ENCODE measurements at places on chromosomes 3 and 15.

GRCh38 chr3:124780761-124781475, 50.7 kb downstream of the UMPS start:
- DNase-seq = no peak

- DNase-seq = no peak
These were observed 891 bp upstream of the DMXL2 start for GRCh38 chr15:51623386-51623938.

DNA sequence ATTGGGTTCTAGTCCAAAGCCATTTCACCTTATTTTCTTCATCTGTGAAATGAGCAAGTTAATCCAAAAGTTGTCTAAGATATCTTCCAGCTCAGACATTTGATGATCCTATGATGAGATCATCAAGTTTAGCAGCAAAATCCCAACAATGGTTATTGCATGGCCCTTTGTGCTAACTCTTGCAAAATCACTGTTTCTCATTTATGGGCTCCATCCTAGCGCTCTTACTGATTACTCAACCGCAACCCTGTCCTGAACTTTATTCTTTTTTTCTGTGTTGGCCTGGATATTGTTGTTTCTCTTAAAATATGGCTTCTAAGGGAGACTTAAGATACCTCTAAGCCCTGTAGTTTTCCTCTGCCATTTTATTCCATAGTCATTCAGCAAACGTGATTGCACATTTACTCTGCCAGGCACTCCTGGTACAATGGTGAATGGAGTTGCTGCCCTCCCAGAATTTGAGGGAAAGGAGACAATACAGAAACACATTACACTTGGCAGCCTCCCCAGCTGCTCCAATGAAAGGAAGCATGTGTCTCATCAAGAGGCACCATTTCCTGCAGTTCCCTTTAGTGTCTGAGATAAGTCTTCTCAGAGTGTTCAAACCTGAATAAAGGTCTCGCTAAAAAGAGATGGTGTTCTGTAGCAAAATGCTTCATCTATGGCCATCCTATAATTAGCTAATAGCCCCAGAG, 4.4 kb downstream of the GXYLT2 start:
- no peak for DNase-seq

DNA sequence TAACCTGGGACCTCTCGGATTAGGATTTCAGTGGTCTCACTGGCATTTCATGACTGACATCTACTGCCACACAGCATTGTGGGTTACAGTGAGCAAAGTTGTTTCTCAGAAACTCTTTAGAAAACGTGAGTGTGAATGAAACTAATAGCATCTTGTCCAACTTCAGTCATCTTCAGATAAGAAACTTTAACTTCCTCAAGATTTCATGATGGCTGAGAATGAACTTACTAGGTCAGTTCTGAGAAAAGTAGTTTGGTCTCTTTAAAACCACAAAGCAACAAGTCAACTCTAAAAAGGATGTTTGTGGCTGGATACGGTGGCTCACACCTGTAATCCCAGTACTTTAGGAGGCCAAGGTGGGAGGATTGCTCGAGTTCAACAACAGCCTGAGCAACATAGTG, 14.2 kb upstream of the HOMER2 start:
- peak; percentile 80 for DNase-seq

DNA sequence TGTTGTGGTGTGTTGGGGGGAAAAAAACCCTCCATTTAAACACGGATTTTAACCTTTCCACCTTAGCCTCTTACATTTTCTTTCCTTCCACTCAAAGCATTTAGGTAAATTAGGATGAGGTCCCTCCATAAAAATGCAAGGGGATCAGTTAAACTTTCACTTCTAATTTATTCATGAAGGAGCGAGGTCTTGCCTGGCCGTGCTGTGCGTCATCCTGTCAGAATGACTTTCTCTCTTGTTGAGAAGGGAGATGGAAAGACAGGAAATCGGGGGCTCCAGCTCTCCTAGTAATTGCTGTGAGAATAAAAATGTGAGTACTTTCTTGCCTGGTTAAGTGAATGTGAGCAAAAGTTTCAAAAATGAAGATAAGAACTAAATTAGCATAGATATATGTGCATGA, 962.3 kb upstream of the NR2F2 start:
- DNase-seq = no peak

GRCh38 chr3:48662753-48663488, at the start of gene CELSR3:
Gene CELSR3 (minus strand): TSS chr3:48662886. CDS start chr3:48662634, 252 bp downstream.
- peak; percentile 90 for DNase-seq

DNA sequence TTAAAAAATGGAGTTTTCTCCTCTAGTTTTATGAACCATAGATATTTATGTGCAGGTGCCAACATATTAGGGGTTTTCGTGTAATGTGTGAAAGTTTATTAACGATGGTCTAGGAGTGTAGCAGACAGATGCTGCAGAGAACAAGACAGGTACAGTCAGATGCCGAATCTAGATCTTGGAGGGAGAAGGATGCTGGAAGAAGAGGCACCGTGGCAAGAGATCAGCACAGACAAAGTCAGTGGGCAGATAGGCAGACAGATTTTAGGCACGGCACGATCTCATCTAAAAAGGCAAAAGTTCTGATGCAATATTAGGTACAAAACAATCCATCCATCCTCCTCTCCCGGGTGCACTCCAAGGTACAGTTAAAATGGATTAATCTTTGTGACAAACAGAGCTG, 161.6 kb downstream of the TIGIT start:
- no peak for DNase-seq

GRCh38 chr3:122168044-122168443, 15.4 kb upstream of the CASR start:
- DNase-seq = no peak

DNA sequence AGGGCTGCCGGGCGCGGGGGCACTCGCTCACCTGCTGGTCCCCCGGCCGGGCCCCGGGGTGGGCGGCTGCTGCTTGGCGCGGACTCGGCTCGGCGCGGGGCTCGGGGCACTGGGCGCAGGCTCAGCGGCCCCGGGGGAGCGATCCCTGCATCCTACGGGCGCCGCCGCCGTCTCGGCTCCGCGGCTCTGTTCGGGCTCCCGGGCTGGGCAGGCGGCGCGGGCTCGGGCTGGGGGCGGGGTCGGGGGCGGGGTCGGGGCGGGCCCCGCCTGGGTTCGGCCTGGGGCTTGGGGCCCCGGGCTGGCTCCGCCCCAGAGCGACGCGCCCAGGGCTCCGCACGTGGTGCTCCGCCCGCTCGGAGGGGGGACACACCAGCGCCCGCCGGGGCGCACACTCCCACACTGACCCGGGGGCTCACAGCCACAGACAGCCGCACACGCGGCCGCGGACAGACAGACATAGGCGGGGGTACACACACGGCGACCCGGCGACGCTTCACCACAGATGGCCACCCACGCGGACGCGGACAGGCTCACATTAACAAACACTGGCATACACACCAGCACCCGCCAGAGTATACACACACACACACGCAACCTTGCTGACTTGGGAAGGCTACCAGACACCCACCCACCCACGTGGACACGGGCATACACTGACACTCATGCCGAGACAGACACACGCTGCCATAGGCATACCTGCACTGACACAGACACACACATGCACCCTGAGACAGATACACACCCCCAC, at the start of gene SCN5A:
Gene SCN5A (minus strand): TSS at position 188 of the 748 bp plus-strand sequence. CDS start 16,380 bp downstream, outside the sequence.
- DNase-seq = peak; percentile 56

- DNase-seq = no peak
These were observed 201.7 kb upstream of the SLC2A2 start for GRCh38 chr3:171228240-171228639.

- peak; percentile 60 for DNase-seq
These were observed 181.9 kb upstream of the KBTBD8 start for GRCh38 chr3:66816090-66816761.

- DNase-seq = no peak
These were observed 243.7 kb downstream of the UACA start for GRCh38 chr15:70519616-70520015.

DNA sequence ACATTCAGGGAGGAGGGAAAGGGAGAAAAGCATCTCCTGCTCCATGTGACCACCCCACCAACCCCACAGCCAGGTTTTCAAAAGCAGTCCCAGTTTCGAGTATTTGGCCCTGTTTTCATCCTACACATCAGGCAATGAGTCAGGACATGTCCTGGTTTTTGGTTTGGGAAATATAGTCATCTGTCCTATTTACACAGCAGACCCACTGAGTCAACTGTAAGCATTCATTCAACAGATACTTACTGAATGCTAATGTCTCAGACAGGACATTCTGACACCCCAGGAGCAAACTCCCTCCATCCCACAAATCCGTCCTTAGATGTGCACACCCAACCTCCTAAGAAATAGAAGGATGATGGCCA, 32.9 kb downstream of the IGDCC3 start:
- DNase-seq = no peak

- no peak for DNase-seq
These were observed 394.1 kb upstream of the NECTIN3 start for GRCh38 chr3:110677506-110677905.

GRCh38 chr3:147311716-147312115, 94.6 kb downstream of the ZIC4 start:
- no peak for DNase-seq

DNA sequence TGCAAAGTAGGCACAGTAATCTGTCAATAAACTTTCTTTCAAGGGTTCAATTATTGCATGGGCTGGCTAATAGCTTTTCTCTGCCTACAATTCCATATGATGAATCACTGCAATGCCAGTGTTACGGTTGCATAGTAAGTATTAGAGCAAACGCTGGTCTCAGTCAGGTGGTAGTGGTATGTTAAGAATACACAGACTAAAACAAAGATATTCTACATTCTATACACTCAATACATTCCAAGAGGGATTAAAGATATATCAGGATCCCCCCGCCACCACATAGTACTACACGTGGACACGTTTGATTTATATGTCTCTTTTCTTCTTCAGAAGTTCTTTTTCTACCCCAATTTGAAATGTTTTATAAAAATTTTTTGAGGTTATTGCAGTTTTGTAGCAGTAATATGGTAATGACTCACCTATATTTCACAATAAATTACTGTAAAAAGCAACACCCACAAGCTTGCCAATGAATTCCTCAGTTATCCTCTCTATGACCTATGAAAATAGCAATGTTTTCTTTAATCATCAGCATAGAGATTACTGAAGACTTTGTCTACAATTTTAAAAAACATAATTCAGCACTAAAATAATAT, 68.2 kb downstream of the CD200R1L start:
- DNase-seq = no peak

GRCh38 chr15:29233566-29233965, 36.1 kb downstream of the NSMCE3 start:
- DNase-seq = no peak

DNA sequence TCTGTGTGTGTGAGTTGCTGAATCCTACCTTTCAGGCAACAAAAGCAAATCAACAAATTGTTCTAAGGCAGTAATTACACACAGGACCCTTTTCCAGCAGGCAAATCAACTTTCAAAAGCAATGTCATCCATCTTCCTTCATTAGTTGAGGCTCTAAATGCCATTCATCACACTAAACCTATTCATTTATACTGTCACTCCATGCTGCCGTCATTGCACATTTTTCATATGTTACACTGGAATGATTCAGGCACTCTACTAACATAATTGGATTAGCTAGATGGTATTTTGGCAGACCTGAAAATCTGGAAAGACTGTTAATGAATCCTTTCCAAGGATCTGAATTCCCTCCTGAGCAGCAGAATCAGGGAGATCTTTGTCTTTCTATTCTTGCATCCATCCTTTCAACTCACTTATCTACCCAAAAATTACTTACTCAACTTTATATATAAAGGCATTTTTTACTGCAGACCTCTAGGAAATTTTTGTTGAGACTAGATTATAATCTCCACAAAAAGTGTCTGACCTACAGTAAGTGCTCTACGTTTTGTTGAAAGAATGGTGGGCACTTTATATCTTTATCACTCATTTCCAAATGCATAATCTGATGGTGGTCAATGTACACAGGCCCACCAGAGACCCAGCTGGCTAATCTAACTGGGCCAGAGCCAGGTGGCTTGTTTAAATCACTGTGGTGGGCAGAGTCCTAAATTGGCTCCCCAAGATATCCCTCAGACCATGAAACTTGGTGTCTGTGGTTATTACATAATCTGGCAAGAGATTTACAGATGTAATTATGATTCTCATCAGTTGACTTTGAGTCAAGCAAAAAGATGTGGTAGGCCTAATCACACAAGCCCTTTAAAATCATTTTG, 25.0 kb downstream of the MIX23 start:
- no peak for DNase-seq

GRCh38 chr15:100821327-100821726, 58.3 kb upstream of the ALDH1A3 start:
- peak; percentile 34 for DNase-seq

GRCh38 chr3:44761101-44761423, 357 bp downstream of the KIAA1143 start:
- no peak for DNase-seq

DNA sequence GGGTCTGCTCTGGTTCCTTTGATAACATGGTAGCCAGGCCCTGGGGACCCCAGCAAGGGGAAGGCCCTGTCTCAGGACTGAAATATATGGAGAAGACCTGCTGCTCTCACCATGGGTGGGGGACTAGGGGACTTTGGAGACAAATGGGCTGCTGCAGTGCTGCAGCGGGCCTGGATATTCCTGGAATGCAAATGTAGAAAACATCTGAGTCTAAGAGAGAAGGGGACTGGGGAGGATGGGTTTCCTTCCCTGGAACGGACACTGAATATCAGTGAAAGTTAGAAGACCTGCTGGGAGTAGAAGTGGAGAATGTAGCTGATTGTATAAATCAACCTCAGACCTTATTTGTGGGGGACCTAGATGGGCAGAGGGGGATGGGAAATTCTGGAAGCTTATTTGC, 3.1 kb upstream of the HCN4 start:
- no peak for DNase-seq

GRCh38 chr15:60960517-60960916, 268.6 kb downstream of the RORA start:
- no peak for DNase-seq

GRCh38 chr3:126715432-126715831, 11.4 kb downstream of the CHCHD6 start:
- DNase-seq = no peak

DNA sequence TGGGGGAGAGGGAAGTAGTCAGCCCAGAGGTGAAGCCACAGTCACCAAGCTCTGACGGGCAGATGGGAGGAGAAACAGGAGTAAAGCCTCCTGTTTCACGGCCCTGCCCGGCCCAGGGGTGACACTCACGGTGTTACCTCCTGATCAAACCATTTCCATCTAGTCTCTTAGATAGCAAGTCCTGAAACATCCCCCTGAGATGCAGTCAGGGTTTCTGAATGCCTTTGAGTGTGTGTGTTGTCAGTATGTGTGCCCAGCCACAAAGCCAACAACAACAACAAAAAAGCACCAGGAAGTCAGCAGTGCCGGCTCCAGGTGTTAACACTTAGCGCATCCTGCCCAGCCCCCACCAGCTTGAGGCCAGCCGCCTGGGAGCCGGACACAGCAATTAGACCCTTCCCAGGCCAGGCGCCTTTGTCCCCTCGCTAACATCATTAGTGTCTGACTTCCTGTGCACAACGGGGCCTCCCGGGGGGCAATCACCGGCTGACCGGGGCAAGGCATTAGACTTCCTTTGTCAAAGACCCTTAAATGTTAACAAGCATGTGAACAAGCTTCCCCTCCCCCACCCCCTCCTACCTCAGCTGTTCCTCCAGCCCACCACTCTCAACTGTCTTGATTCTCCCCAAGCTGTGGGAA, 34.5 kb downstream of the IL17RD start:
- DNase-seq = no peak

DNA sequence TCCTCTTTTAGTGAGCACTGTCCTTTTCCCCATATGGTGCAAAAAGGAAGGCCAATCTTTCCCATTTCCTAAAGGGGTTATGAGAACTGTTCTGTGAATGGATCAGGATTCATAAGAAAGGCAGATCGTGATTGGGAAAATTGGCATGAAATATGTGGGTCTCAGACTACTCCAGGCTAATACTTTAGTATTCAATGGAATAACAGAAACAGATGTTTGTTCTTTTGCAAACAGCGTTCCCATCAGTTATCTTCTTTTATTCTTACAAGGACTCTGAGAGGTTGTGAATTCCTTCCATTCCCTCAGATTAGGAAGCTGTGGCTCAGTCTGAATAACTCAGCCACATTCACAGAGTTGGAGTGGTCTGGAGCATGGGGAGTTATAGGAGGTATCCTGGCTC, 51.3 kb upstream of the MTMR10 start:
- no peak for DNase-seq

Measured in activated CD4-positive, alpha-beta T cell treated with anti-CD3 and anti-CD28 coated beads, Interleukin-2, Interleukin-6, amounts not matched to agents 100 ng/mL and 50 ng/mL, durations not matched to agents 16 hours and 8 hours (primary cell).